Activated CD4-positive, alpha-beta memory T cell treated with anti-CD3 and anti-CD28 coated beads, Interleukin-2, amount 10 ng/mL, durations not matched to agents 7 days and 5 days (primary cell): ENCODE measurements at places on chromosomes 13 and 19. TPM values are rescaled to one million over a fixed set of nuclear protein-coding genes. Genes with fewer than 3 reads are reported as not detected.

Gene ZNF761
- total RNA-seq = 11.9 TPM

Gene TUBB4A
- 2.5 TPM for total RNA-seq

Gene MIA
- total RNA-seq = not detected

Gene PSG11
- total RNA-seq = not detected

Gene PBX4
- total RNA-seq = 55.6 TPM

Gene RGL3
- not detected for total RNA-seq

Gene HSD17B14
- total RNA-seq = 0.50 TPM

Gene PALM
- total RNA-seq = not detected

Gene ASF1B
- 93.5 TPM for total RNA-seq

Gene CD37
- total RNA-seq = 278 TPM

Gene ONECUT3
- total RNA-seq = not detected

Gene AMH
- 7.6 TPM for total RNA-seq

Gene UBE2L5
- total RNA-seq = not detected

Gene FAM216B
- total RNA-seq = not detected

Gene IZUMO2
- not detected for total RNA-seq

Gene PSG7
- total RNA-seq = not detected

Gene DDX39A
- total RNA-seq = 234 TPM

Gene PROZ
- not detected for total RNA-seq

Gene KLF2
- 423 TPM for total RNA-seq

Gene CEACAM7
- not detected for total RNA-seq

Gene RFPL4AL1
- total RNA-seq = not detected

Gene MYO16
- not detected for total RNA-seq

Gene PINLYP
- total RNA-seq = 3.7 TPM

Gene ZNF28
- total RNA-seq = 18.0 TPM

Gene FCHO1
- 64.8 TPM for total RNA-seq

Gene ZNF77
- total RNA-seq = 4.0 TPM
